Gastroesophageal sphincter (tissue), 4 donors: ENCODE measurements at places on chromosomes 3 and 15.

DNA sequence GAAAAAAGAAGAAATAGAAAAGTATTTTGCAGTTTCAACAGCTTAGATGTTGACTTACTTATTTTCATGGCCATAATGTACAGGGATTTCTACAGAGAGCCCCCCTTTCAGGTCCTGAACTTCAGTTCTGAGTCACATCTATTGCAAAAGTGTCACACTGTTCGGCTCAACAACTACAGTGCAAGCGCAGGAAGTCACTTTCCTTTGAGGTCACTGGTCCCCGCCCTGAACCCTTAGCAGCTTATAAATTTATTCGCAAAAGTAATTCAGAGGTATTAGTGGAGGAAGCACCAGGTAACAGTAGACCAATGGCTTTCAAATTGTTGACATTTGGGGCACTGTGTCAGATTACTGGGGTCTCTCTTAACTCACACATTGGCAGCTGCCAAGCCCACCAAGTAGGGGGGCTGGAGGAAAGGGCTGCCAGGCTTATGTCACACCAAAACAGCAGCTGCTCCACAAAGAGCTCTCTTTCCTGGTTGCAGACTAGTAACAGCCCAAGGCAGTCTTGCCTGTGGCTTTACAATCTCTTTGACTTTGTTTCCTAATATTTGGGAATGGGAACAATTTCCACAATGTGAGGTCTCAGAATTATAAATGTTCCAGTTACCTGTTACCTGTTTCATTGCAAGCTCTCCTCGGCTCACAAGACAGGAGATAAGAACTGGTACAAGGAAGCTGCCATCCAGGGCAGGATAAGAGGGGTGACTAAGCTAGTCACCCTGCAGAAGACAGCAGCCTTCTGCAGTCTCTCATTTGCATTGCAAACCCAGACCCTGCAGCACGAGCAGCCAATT is 130.2 kb upstream of the STRIT1 start:
- ATAC-seq, result no peak

DNA sequence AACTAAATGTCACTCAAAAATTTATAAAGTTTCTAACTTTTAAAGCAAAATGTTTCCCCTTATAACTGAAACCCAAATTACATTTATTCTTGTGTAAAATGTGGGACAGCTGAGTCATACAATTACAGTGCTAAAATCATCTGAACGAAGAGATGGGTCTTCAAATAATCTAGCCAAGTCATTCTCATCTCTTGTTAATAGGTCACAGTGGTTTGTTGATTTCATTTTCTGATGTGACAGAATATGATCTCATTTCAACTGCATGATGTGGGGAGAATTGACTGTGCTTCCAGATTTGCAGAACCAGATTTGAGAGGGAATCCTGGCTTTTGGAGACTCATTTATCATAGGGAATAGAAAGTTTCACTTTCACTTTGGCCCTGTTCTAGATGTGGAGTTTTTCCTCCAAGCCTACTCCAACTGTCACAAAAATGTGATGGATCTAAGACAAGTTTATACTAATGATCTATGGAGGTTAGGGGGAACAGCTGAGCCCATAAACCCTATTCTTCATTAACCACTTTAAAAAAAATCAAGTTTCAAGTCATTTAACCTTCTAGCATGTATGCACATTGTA is 685.0 kb downstream of the PDCD6IP start:
- ATAC-seq, result no peak

- no peak for ATAC-seq
Observed at GRCh38 chr3:12957824-12958792, 115.1 kb downstream of the IQSEC1 start.

DNA sequence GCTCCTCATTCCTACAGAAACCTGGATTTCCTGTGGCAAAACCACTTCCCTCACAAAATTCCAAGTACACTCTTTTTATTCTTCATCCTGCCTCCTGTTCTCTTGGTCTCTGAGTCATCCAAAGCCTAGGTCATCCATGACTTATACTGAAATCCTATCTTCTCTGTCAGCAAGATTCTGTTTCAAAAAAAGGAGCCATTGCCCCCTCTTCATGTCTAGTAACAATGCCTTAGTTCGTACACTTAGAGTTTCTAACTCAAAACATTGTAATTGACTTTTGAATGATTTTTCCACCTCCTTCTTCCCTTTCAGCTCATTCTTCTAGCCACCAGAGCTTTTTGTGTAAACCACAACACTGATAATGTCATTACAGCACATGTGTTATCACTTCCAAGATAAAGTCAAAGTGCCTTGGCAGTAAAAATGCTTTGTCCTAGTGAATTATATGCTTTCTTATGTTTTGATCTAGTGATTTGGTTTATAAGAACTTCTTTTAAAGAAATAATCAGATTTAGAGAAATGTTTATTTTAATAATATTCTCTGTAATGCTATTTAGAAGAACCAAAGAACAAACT is 256.5 kb upstream of the NECTIN3 start:
- ATAC-seq, result no peak

DNA sequence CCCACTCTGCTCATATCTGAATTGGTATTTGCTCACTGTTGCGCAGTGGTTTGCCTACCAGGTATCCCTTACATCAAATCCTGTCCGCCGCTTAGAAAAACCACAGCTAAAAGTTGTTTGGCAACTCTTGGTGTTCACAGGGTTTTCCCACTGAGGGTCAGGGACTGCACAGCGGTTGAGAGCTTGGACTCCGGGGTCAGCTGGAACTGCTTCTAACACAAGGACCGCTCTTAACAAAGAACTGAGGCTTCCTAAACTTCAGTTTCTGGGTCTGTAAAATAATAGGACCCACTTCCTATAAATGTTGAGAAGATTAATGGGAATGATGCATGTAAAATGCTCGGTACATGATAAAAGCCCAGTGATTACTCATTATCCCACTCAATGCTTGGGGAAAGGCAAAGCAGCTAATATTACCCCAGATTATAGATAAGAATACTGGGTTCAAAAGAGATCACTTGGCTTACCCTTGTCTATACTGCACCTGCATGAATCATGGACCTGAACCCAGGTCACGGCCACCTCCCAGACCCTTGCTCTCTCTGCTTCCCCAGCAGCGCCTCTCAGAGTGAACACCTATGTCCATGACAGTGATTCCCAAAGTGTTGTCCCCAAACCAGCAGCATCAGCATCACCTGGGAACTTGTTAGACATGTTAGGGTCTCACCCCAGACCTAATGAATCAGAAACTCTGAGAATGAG is 36.1 kb downstream of the LIPC start:
- no peak for ATAC-seq

DNA sequence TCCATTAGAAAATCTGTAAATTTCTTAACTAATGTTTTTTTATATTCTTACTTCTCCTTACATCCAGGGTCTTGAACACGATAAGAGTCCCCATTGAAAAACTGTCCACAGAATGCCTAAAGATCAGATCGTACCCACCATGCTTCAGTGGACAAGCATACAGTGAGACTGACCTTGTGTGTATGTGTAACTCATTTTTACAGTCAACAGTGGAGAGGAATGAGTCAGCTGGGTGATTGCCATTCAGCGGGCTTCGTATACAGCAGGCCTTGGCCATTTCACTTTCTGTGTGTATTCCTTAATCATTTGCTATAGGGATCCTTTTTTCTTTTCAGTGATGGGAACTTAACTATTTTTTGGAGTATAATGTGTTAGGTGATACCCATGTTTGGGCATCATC is 10.6 kb downstream of the PARP14 start:
- ATAC-seq, result no peak

DNA sequence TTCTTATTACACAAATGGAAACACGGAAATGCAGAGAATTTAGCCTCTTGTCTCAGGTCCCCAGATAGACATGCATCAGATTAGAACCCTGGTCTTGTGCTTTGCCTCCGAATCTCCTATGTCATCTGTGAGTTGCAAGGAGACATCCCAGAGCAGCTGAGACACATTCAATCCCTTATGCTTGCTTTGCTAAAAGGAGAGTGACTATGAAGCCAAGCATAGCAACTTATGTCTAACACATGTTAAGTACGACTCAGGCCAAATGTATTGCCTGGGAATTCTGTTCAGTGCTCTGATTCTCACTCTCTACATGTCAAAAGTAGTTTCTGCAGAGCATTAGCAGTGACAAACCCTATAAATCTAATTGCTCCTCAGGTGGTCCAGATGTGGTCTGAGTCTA is 30.6 kb upstream of the LRRC3B start:
- ATAC-seq, result no peak

DNA sequence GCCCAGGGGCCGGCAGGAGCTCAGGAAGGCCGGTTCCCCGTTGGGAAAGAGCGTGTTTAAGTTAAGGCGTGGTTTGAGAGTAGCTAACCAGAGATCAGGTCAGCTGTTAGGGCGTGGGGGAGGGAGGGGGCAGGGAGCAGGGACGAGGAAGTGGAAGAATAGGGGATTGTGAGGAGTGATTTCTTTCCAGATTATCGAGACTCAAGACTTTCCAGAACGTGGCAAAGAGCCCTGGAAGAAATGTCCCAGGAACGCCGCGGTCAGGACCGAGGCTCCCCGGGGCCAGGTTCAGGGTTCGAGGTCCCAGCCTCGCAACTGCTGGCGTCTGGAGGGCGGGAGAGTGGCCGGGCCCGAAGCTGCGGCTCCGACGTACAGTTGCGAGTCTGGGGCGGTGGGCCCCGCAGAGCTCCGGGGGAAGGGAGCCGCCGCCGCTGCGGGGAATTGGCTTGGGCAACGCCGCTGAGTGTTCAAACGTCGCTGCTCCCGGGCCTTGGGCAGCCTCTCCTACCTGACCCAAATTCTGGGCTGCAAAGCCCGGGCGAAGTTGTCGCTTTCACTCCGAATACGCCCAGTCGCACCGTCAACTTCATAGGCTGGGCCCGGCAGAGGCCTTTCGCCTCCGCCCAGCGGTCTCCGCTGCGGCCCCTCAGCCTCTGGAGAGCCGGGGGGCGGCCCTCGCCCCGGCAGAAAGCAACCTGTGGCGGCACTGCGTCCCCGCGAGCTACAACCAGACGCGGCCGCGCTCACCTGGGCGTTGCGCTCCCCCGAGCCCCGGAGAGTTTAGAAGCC is 9.5 kb downstream of the ISL2 start:
- peak; percentile 46 for ATAC-seq

DNA sequence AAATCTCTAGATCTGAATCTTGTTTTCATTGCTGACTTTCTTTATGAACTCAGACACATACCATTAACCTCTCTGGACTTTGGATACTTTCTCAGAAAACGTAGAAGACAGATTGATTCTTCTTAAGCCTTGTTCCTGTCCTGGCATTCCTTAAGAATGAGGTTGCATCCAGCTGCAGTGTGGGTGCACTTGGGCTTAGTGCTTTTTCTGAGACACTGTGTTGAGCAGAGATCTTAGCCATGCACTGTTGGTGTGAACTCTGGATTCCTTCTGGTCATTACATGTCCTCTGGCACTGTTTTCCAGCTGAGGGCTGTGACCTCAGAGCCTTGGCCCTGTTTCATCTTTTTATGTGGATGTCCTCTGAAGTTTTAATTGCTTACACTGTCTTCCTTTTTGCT is 428.3 kb downstream of the CNTN4 start:
- ATAC-seq, result no peak

GRCh38 chr3:149657321-149657925 is 402 bp downstream of the WWTR1 start:
- ATAC-seq, result peak; percentile 37

DNA sequence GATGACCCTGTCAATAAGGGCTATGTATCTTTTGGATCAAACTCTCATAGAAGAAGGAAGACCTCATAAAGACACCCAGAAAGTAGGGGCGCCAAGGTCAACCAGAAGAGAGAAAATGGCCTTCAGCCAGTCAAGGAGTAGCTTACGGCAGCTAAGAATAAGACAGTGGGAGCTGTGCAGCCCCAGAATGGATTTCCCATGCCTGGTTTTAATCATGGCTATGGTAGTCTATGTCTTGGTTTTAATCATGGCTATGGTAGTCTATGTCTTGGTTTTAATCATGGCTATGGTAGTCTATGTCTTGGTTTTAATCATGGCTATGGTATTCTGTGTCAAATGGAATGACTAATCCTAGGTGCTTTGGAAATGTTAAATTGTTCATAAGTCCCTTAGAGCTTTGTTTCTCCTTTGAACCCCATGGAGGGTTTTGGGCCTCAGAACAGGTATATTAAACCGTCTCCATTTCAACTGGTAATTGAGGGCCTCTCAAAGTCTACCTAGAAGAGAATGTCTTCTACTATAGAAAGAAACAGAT is 742.0 kb upstream of the CFAP20DC start:
- ATAC-seq, result no peak

GRCh38 chr3:64915778-64916177 is 228.0 kb upstream of the ADAMTS9 start:
- ATAC-seq, result peak; percentile 54

DNA sequence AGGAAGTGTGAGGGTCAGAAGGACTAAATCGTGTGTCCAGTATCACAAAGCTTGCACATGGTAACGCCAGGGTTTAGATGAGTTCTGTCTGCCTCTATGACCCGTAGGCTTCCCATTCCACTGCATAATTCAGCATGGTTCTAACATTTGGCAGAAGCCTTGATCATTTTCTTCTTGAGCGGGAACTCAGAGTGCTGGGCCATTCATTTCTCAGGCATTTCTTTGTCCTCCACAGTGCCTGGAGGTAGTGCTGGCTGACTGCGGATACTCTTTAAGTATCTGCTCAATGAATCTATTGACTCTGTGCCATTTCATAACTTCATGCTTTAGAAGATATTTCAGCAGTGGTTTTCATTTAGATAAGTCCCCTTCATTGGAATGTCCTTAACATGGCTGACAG is 370.2 kb downstream of the EPHB1 start:
- ATAC-seq, result no peak

DNA sequence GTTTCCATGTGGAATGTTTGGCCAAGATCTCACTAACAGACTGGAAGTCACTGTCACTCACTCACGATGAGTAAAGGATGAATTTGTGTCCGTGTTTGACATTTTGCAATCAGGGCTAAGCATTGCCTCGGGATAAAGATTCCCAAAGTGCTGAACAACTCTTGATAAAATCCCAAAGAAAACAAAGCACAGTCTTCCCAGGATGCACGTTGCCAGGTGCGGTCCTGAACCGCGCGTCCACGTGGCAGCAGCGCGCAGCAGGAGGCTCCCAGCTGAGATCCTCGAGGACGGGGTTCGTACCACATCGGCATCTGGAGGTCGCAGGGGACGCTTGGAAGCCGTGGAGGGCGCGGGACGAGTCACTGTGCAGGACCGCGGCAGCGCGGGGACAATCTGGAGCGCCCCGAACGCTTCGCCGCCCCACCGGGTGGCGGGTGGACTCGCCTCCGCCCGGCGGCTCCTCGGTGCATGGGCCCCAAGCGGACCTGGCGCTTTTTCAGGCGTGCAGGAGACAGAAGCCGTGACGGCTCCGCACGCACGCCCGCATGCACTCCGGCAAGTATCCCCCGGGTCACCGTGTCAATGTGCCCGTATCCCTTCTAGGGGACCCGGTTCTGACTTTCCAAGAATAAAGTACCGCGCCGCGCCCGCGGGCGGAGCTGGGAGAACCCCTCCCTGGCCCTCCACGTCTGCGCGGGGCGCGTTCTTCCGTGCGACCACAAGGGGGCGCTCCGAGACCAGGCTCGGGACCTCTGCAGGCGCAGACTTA is 17.7 kb downstream of the CPN2 start:
- ATAC-seq, result peak; percentile 92

- peak; percentile 24 for ATAC-seq
Observed at GRCh38 chr3:152376351-152377183, 107.8 kb downstream of the MBNL1 start.
